Stimulated activated CD8-positive, alpha-beta memory T cell treated with anti-CD3 and anti-CD28 coated beads, Interleukin-15, amount 100 ng/mL, for 4 hours (primary cell): ENCODE measurements at places on chromosomes 13 and 19.

DNA sequence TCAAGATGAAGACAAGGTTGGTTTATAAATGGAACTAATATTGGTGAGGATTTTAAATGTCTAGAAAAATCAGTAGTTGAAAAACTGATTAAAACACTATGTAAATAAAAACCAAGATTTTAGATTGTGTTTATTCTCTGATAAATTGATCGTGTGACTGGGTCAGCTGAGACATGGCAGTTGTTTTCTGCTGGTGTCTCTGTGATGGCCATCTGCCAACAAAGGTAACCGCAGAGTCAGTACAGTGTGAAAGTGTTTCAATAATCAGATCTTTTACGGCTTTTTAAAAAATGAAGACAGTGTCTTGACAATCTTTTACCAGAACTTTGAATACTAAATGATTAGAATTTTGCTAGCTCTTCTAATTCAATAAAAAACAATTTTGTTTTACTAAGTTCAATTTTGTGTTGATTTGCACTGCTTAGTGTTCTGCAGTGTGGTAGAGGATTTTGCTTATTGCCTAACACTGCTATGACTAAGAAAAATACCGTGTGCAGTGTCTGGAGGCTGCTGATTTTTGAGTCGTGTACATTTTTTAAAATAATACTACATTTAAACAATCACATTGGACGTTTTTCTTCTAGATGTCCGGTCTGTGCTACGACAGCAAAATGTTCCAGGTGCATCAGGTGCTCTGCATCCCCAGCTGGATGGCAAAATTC is 32.7 kb upstream of the GPR183 start:
- DNase-seq, result no peak

DNA sequence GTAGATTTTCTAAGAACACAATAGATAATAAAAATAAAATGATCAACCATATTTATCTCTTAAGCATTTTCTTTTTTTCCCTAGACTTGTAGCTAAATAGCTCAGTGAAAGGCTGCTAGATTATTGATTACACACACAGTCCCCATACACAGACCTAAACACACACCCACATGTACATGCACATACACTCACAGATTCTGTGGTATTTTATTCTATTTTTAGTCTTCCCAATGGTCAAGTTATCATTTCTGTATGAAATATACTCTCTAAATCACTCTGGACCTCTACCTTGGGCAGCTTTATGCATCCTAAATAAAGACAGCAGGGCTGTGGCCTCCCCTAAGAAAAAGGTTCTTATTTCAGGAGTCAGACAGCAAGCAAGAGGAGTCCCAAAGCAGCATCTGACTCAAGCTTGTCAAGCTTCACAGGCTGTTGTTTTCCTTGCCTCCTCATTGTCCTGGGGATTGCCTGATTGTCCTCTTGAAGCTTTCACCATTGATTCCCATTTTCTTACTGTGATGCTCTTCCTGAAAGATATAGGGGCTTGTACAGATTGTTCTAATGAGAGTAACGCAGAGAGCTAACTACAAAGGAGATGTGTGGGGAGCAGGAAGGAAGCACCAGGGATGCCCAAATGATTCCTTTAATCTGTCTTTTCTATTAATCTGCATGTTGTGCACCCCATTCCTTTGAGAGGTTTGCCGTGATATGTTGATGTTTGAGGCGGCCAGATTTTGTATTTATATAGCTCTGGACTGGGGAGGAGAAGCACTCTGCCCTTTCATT is 986.5 kb downstream of the PCDH17 start:
- no peak for DNase-seq

DNA sequence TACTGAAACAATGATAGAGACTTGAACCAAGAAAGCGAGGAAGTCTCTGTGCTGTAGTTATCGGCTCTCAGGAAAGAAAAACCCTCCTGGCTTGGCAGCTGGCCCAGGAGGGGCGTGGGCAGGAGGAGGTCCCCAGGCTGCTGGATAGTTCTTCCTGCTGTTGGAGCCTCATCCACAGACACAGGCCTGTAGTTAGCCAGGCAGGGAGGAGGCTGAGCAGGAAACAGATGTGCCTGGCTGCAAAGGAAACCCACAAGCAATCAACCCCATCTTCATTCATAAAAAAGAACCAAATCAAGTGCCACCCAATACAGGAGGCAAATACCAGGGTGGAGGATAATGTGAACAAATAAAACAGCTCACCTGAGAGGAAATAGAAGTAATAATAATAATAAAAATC is 86.2 kb downstream of the IRS2 start:
- no peak for DNase-seq

DNA sequence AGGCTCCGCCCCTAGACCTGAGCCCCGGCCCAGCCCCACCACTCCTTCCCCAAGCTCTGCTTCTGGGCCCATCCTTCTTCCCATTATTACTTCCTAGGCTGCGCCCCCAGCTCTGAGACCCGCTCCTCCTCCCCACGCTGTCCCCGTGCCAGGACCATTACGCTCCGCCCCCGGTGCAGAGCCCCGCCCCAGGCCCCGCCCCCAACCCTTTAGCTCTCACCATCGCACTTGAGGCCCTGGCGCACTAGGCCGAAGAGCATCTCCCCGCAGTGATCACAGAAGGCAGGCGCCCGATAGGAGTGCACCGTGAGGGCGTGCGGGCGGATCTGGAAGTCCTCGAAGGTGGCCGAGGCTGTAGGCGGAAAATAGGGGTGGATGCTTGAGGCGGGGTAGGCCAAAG is 6.2 kb downstream of the PRKD2 start:
- DNase-seq, result no peak

DNA sequence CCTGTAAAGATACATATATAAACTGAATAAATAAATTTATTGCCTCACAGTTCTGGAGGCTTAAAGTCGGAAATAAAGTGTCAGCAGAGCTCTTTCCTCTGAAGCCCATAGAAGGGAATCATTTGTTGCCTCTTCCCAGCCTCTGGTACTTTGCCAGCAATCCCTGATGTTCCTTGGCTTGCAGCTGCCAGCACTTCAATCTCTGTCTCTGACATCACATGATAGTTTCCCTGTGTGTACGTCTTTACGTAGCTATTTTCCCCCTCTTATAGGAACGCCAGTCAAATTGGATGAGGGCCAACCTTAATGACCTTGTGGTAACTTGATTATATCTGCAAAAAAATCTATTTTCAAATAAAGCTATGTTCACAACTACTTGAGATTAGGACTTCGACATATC is 250.9 kb downstream of the LIG4 start:
- no peak for DNase-seq

- no peak for DNase-seq
Observed at GRCh38 chr13:34247596-34247995, 429.6 kb downstream of the RFC3 start.

GRCh38 chr19:44824761-44825160 is 15.9 kb downstream of the BCAM start:
- no peak for DNase-seq

GRCh38 chr13:94641409-94641941 is 39.8 kb downstream of the GPR180 start:
- no peak for DNase-seq

GRCh38 chr13:28685892-28686291 is 27.0 kb downstream of the POMP start:
- DNase-seq, result no peak

- no peak for DNase-seq
Observed at GRCh38 chr13:97310809-97311436, 88.8 kb downstream of the MBNL2 start.

DNA sequence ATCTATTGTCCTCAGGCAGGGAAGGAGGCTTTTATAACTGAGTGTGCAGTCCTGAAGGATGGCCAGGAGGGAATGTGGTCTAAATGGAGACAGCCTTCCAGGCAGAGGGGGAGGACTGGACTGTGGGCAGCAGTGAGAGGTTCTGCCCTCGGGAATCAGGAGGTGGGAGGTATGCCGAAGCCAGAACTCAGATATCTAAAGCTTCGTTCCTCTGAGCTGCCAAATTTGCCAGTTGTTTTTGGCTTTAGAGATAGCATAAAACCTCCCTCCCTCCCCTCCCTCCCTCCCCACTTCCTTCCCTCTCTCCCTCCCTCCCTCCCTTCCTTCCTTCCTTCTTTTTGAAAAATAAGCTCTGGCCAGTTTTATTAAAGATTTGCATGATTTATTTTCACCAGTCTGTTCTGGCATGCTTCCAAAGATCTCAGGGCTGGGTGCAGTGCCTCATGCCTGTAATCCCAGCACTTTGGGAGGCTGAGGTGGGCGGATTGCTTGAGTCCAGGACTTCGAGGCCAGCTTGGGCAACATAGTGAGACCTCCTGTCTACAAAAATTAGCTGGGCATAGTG is 2.4 kb downstream of the MEDAG start:
- no peak for DNase-seq

DNA sequence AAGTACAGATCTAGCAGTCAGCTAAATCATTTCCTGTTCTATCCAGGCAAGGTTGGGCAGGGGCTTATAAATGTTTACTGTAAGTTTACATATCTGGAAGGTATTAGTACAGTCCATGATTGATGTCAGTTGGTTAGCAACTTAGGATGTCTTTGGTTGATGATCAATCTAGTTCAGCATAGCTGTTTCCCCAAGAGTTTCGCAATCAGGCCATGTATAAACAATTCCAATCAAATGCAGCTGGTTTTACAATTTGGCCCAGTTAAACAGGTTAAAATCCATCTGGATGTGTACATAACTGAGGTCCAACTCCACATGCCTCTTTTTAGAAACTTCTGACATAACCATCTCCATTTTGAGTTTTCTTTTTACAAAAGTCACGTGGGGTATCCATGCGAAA is 6.9 kb downstream of the ZNF221 start:
- DNase-seq, result no peak

GRCh38 chr13:35694549-35695447 is 218.3 kb upstream of the MAB21L1 start:
- no peak for DNase-seq

DNA sequence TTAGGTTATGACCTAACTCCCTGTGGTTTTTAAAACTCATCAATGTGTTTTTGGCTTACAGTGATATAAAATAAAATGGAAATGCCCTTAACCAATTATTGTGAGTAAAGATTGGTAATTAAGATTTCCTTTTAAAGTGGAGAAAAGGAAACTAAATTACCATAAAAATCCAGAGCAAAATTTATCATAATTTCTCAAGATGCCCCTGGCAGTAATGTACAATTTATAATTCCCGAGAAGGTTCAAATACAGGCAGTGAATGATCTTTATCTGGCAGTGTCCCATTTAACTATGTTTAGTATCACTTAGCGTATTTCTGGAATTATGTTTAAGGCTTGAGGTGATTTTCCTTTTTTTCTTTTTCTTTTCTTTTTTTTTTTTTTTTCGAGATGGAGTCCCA is 61.5 kb downstream of the ESD start:
- no peak for DNase-seq

GRCh38 chr13:21139374-21139773 is 37.0 kb downstream of the SKA3 start:
- DNase-seq, result no peak

DNA sequence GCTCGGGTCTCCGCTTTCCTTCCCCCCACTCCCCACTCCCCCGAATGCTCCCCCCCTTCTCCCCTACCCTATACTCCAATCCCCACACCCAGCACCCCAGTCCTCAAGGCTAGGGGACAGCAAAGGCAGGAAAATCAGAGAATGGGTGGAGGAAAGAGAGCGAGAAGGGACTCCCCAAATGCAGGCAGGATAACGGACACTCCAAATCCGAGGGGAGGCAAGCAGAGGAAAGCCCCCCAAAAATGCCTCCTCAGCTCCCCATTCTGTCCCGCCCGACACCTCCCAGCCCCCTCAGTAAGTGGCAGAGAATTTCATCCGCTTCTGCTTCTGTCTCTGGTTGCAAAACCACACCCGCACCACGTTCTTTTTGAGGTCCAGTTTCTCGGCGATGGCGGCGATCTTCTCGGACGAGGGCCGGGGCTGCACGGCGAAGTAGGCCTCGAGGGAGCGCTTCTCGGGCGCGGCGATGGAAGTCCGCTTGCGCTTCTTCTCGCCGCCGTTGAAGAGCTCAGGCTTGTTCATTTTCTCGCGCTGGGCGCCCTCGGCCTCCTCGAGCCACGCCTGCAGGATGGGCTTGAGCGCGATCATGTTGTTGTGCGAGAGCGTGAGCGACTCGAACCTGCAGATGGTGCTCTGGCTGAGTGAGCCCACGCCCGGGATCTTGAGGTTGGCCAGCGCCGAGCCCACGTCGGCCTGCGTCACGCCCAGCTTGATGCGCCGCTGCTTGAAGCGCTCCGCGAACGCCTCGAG is 2.1 kb downstream of the POU4F1 start:
- DNase-seq, result no peak

DNA sequence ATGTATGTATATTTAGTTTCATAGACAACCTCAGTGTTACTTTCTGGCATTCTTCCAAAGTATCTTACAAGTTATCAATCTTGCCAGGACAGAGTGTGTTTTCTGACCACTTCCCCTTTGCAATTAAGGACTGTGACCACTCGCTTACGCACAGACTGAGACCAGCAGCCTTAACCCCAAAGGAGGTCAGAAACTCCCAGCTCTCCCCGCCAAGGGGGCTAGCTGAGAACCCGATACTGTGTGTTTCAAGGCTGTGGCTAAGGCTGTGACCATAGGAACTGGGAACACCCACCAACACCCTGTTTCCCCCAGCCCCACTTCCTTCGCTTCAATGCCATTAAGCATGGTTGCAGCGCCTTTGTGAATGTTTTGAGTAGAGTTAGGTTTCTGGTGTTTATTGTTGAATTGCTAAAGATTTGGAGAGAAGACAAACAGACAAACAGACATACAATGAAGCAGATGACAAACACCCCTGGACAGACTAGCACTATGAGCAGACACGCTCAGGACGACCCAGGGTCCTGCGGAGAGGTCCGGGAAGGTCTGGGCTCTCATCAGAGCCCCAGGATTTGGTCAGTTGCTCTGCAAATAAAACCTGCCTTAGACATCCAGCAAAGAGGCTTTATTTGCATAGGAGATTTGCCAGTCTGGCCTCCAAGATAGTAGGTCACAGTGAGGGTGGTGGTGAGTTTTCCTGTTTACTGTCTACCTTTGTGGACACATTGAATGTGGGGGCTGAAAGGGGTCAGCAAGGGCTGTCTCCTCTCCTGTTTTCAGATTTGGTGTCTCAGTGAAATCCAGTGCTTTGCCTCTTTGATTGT is 25.0 kb upstream of the TNFSF11 start:
- DNase-seq, result no peak

- no peak for DNase-seq
Observed at GRCh38 chr19:16226878-16227836, 29.4 kb downstream of the AP1M1 start.

- no peak for DNase-seq
Observed at GRCh38 chr19:47343194-47343802, 5.8 kb upstream of the DHX34 start.

DNA sequence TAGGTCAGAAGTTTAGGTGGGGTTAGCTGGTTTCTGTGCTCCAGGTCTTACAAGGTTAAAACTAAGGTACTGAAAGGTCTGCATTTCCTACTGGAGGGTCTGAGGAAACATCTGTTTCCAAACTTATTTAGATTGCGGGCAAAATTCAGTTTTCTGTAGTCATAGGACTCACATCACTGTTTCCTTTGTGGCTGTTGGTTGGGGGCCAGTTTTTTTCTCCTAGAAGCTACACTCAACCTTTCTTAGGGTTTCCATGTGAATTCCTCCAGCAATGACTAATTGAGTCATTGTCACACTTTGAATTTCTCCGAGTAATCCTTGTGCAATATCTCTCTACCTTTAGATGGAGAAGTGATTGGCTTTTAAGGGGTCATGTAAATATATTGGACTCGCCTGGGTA is 773.4 kb upstream of the SLITRK1 start:
- no peak for DNase-seq

GRCh38 chr19:3881272-3882040 is 971 bp downstream of the ATCAY start:
- DNase-seq, result no peak
